ENCODE measurements at places on chromosomes 1 and 21.
A peak's percentile ranks its signal among the peaks of the same experiment; 100 is the strongest.

DNA sequence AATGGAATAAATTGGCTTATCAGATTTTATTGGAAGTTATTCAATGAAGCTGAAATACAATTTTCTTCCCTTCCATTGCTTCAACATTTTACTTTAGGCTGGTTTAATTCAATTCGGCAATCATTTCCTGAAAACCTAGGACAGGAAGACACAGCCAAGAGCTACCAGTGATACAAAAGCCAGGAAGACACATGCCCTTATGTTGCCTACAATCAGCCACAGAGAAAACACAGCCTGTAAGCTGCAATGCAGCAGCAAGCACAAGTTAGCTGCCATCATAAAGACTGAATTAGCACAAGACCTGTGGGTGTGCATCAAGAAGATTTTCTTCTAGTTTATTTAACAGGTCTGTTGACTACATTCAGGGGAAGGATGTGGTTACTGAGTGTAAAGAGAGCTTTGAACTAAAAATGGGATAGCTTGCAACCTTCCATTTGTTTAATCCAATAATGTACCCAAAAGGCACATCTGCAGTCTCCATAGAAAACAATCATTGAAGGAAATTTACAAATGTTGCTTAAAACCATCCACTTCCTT, 193.8 kb downstream of the KCNH1 start:
- DNase-seq = no peak

GRCh38 chr21:43332861-43333297, 94.1 kb downstream of the SIK1 start:
- peak; percentile 51 for DNase-seq

GRCh38 chr1:221881805-221882581, 140.1 kb upstream of the DUSP10 start:
- DNase-seq = no peak

- DNase-seq = no peak
Measured at GRCh38 chr1:203031467-203031866, 5.2 kb downstream of the PPFIA4 start.

DNA sequence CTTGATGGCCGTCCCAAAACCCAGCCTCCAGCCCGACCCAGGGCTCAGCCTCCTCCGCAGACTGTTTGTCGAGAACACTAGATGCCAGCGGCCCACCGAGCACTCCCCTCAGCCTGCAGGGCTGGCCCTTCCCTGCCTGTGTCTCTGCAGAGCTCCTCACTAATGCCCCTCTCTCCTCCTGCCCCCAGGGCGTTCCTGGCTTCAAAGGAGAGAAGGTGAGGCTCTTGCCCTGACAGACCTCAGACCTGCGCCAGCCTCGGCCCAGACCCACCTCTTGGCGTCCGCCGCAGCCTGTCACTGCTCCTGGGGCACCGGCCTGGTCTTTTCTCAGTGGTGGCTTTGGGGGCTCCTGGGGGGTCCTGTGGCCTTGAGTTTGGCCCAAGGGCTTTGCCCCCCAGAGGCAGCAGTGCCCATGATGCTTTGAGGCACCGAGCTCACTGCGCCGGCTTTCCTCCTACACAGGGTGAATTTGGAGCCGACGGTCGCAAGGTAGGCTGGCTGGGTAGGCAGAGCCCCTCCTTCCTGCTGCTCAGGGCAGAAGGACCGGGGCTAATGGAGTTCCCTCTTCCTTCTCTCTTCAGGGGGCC, 18.4 kb downstream of the COL6A2 start:
- no peak for DNase-seq

DNA sequence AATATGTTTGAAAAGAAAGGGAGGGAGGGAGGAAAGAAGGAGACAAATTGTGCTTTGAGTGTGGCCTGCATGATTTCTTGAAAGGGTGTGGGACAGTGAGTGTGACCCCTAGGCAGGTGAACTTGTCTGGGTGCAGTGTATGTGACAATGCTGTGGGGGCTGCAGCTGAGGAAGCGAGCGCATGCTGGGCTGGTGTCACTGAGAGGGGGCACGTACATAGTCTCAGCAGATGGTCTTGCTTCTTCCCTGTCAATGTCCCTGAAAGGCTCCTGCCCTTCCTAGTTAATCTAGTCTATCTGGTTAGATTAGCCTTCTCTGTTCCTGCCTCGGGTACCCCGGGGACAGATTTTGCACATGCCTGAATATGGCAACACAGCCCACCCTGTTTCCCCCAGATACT, 9.8 kb downstream of the FAAH start:
- no peak for DNase-seq

DNA sequence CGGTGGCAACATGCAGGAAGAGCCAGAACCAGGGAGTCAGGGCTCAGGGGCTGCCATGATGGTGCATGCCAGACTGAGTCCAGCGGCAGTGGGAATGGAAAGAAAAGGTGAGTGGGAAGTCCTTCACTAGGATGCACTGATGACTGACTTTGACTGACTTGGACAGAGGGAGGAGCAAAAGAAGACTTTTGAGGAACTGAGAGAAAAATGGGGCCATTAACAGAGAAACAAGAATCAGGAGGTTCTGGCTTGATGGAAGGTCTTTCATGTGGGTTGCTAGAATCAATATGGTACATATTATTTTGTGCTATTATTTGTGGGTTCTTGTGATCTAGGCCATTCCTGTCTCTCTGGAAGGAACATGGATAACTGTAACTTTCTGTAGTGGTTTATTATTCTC, 454.6 kb upstream of the PROX1 start:
- DNase-seq = no peak

Measured in IMR-90 (cell line).